ENCODE measurements at places on chromosomes 11 and 22.
A peak's percentile ranks its signal among the peaks of the same experiment; 100 is the strongest.

DNA sequence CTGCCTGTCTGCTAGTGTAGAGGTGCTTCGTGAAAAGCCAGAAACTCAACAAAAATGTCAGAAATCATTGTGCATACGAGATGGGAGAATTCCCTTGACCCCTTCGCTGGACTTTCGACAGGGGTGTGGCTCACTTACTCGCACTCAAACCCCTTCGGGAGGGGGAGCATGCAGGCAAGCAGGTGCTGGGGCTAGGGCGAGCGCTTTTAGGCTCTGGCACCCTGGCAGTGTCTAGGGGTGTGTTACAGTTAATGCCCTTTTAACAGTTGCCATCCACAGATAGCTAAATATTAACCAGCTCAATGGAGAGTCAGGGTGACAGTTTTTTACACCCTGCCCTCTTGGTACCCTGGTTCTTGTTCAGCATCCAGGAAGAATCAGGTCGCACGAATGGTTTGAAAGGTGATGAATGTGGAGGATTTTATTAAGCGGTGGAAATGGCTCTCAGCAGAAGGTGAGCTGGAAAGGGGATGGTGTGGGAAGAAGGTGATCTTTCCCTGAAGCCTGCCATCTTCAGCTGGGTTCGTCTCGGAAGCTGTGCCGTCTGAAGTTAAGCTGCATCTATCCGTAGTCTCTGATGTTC is 59.6 kb upstream of the SHANK2 start:
- no peak for DNase-seq

DNA sequence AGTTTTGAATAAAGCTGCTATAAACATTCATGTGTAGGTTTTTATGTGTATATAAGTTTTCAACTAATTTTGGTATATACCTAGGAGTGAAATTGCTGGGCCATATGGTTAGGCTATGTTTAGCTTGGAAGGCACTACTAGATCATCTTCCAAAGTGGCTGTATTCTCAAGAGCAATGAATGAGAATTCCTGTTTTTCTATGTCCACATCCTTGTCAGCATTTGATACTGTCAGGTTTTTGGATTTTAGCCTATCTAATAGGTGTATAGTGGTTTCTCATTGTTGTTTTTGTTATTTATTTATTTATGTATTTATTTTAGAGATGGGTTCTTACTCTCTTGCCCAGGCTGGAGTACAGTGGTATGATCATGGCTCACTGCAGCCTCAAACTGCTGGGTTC is 26.3 kb upstream of the CLTCL1 start:
- no peak for DNase-seq

- DNase-seq = no peak
Measured at GRCh38 chr11:69054397-69055211, 5.9 kb downstream of the TPCN2 start.

- peak; percentile 76 for DNase-seq
Measured at GRCh38 chr11:17389211-17389956, 925 bp upstream of the KCNJ11 start.

- DNase-seq = no peak
Measured at GRCh38 chr11:94770563-94771120, 2.5 kb downstream of the AMOTL1 start.

DNA sequence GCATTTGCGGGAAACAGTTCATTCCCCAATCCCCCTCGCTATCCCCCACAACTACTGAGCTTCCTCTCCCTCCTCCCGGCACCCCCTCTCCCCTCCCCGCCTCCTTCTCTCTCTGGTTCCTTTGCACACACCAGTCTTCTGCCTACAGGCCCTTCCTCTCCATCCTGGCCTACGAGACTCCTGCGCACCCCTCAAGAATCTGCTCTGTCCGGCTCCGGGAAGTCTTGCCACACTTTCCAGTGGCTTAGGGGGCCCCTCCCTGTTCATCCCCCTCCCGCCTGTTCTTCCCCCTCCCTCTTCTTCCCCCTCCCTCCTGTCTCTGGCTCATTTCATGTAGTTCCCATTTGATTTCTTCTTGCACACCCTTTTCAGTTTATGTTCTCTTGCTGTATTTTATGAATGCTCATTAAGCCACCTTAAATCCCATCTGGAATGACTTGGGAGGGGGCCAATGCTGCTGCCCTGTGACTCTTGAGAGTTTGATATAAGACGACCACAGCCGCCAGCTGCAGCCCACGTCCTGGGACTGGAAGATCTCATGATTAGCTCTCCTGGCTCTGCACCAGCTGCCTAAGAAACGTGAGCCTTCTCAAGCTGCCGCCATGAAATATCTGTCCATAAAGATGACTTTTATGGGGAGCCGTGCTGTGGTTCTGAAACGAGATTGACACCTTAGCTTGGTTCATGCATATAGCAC is 50.9 kb downstream of the RPS6KA4 start:
- DNase-seq = no peak

GRCh38 chr22:33917744-33918406 is 2.4 kb downstream of the LARGE1 start:
- DNase-seq = no peak

GRCh38 chr11:69075421-69076128 is 26.8 kb downstream of the TPCN2 start:
- DNase-seq = no peak

DNA sequence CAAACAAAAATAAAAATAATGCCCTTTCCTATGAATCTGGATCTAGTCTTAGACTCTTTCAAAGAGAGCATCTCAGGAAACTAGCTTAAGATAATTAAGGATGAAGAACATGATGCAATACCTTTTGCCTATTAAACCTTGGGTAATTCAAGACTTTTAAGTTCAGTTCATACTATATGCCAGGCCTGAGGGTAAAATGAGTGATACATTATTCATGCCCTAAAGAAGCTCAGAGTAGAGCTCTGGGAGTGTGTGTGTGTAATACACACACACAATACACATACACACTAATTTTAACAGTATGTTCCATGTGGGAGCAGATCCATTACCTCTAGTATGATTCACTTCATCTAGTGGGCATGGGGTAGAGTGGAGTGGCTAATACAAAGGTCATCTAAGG is 651.4 kb upstream of the CHORDC1 start:
- no peak for DNase-seq

- DNase-seq = no peak
Measured at GRCh38 chr11:9569588-9570164, 3.8 kb upstream of the WEE1 start.

DNA sequence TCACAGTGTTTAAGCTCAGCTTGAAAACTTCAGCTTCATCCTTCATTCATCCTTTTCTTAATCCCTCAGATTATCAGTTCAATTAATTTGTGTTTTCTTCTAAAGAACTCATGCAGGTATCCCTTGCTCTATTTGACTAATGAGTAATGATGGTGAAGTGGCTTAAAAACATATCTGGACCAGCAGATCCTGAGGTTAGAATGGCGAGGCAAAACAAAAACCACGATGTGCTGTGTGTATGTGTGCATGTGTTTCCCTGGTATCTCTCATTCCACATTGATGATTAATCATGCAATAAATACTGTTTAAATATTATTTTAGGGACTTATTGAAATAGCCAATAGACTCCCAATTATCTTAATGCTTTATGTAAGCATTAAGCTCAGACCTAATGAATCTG is 437.0 kb downstream of the DYNC2H1 start:
- DNase-seq = no peak

DNA sequence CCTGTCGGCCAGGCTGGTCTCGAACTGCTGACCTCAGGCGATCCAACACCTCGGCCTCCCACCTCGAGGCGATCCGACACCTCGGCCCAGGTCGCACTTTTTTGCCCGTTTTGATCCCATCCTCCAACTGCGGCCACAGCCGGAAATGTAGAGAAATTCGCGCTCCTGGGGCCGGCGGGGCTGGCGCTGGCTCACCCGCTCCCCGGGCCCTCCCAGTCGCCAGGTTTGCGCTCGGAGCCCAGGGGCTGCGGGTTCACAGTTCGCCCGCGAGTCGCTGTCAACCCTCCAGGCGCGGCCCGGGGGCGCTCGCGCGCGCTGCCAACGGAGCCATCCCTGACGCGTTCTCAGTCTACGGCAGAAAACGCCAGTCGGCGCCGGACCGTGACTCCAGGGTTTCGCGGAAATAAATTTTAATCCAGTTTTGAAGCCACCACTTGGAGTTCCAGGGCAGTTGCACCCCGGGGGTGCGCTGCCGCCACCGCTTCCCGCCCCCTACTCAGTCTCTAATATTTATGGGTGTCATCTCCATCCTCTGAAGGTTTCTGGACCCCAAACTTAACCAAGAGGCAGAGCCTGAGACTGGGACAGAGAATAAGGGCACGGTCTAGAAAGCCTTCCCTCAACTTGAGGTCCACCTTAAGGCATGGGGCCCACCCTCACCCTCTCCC is 1.5 kb upstream of the KLHDC7B start:
- peak; percentile 89 for DNase-seq

DNA sequence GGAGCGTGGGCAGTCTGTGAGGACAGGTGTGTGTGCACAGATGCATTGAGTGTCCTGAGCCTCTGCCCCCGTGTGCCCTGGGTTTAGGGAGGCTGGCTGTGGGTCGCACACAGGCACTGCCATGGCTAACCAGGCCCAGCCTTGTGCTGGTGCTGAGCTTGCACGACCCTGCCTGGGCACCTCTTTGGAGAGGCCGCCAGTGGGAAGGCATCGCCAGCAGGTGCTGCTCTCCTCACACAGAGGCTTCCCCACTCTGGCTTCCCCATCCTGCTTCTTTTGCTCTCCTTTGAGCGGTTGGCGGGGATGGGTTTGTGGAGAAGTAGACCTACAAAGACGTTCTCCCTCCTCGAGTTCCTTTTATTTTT is 4.1 kb downstream of the WNT7B start:
- no peak for DNase-seq

DNA sequence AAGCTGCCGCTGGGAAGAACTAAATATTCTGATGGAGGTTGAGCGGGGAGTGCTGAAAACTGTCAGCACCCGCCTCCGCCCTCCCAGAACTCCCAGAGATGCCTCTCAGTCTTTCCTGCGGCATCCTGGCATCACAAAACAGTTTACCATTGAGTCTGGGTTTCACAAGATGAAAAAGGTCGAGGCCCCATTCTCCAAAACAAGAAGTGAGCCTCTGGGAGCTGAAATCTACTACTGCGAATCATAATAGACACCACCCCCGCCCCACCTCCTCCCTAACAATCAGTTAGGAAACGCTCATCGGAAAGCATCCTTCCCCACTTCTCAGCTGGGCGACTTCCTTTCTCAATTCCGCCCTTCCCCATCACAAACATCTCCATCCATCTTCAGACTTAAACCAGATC is 1.0 kb downstream of the SUN2 start:
- DNase-seq = peak; percentile 67

- no peak for DNase-seq
Measured at GRCh38 chr22:43345761-43346301, 2.7 kb upstream of the SCUBE1 start.

All from activated CD4-positive, alpha-beta T cell treated with anti-CD3 and anti-CD28 coated beads, Interleukin-2, amount 50 U/mL, for 48 hours (primary cell).